ENCODE measurements at places on chromosomes 7 and 10.
A peak's percentile ranks its signal among the peaks of the same experiment; 100 is the strongest.

DNA sequence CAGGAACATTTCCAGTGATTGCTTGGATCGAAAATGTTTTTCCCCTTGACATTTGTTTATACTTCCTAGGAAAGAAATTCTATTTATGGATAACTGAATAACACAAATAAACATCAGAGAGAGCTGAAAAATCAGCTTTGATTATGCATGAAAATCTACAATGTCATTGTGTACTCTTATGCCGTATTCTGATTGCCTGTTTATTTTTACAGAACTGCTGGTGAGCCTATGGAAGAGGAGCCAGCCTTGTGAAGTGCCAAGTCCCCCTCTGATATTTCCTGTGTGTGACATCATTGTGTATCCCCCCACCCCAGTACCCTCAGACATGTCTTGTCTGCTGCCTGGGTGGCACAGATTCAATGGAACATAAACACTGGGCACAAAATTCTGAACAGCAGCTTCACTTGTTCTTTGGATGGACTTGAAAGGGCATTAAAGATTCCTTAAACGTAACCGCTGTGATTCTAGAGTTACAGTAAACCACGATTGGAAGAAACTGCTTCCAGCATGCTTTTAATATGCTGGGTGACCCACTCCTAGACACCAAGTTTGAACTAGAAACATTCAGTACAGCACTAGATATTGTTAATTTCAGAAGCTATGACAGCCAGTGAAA is 121.5 kb downstream of the TWIST1 start:
- no peak for DNase-seq

GRCh38 chr10:51318399-51319172 is 244.3 kb downstream of the PRKG1 start:
- DNase-seq: no peak

DNA sequence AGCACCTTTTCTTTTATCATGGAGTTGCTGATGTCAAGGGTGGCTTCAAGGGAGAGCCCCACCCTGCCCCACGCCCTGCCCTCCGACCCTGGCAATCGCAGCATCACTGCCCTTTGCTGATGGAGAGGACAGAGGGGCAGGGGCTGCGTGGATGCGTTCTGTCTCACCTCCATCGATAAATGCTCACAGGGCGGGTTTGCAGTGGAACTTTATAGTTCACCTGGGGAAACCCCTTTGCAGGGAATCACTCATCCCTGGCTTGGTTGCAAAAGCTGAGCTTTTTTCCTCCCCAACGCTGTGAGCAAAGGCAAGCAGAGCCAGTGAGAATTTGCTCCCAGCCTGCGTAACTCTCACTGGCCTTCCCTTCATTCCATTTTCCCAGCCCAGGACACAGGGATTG is 176.8 kb downstream of the WDR37 start:
- no peak for DNase-seq

GRCh38 chr10:22534849-22535604 is 179.4 kb downstream of the PIP4K2A start:
- DNase-seq: no peak

DNA sequence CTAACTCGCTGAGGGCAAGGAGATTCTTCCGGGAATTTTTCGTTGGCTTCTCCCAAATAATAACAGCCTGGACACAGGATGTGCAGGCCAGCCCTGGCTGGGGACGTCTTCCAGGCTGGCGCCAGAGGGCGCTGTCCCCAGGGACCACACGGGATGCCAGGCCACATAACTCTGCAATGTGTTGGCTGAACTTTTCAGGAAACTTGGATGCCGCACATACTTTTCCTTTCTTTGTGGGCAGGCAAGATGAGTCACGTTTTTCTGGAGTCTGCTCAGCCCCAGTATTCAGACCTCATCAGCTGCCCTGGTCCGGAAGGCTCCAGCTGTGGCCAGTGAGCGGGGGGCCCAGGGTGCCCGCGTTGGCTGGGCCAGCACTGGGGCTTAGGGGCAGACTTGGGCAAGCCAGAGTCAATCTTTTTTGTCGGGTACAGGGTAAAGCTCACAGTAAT is 122.7 kb downstream of the PRKAG2 start:
- DNase-seq: peak; percentile 92

DNA sequence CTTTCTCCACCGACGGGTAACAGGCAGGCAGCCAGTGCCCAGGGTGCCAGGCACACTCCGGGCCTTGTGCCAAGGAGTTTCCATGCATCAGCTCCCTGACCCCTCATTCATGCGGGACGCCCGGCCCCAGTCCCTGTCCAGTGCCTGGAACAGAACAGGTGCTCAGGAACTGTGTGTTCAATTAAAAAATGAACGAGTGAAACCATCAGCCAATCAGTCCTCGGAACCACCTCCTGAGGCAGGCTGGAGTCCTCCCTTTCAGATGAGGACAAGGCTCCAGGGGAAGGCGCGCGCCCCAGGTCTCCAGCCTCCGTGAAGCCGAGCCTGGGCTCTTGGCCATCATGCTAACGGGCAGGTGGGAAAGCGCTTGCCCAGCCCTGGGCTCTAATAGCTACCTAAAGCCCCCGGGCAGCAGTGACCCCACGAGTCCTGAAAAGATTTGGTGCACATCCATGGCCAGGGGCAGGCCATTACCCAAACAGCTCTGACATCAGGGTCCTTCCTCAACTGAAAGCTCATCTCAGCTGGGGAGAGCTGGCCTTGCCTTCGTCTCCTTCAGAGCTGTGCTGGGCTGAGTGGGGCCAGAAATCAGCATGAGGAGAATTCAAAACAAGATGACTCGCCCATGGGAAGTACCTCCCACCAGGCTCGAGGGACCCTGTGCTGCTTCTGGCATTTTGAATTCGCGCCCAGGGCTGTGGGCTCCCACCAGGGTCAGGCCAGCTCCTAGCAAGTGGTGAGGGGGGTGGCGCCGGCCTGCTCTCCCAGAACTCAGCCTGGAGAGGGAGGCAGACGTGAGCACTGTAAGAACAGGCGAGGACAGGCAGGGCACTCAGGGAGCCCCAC is 200.5 kb downstream of the MAD1L1 start:
- DNase-seq: no peak

GRCh38 chr10:127976286-127976685 is 69.4 kb downstream of the PTPRE start:
- DNase-seq: no peak

DNA sequence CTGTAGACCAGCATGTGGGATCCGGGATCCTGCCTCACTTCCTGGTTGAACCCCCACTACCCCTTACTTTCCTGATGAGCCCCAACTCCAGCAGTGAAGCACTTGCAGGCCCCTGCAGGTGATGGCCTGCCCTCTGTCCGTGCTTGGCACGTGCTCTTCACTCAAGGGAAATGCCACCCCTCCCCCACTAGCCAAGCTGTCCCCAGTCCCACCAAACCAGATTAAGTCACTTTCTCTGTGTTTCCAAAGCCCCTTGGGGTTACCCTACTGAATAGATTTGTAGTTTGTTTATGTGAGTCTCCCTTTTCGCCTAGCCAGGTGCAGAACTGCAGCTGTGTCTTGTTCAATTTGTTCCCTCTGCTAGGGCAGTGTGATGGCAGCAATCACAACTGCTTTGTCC is 121.7 kb downstream of the WDFY4 start:
- no peak for DNase-seq

- no peak for DNase-seq
Observed at GRCh38 chr7:15033039-15033438, 130.5 kb upstream of the DGKB start.

DNA sequence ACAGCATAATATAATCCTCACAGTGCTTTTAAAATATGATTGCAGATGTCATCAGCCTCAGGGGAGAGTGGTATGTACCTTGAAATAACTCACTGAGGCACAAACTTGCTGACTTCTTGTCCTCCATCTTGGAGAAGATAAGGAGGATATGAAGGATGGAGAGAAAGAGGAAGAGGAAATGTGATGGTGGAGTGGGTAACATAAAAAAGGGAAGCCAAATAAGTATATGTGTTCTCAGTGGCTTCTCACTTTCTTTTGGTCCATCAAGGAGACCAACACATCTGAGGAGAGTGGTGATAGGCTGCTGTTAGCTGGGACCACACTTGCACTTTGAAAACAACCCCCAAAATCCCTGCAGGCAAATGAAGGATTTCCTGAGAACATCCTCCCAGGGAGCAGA is 21.6 kb upstream of the ZNF37A start:
- DNase-seq: no peak

GRCh38 chr7:12107841-12108254 is 103.2 kb upstream of the TMEM106B start:
- peak; percentile 6 for DNase-seq

- no peak for DNase-seq
Observed at GRCh38 chr7:102253973-102254370, 32.7 kb upstream of the SH2B2 start.
